Calu3 (cell line): ENCODE measurements at places on chromosomes 12 and 14.

GRCh38 chr12:53599579-53599978 is 26.6 kb downstream of the ATF7 start:
- H3K4me3 ChIP-seq, result no peak overlapping the region
- DNase-seq, result no peak
- no peaks in the 10 kb centered on the region for H3K36me3 ChIP-seq
- H3K27me3 ChIP-seq, result no peaks in the 10 kb centered on the region
- H3K27ac ChIP-seq, result no peak overlapping the region
- H3K4me1 ChIP-seq, result no peaks in the 10 kb centered on the region

DNA sequence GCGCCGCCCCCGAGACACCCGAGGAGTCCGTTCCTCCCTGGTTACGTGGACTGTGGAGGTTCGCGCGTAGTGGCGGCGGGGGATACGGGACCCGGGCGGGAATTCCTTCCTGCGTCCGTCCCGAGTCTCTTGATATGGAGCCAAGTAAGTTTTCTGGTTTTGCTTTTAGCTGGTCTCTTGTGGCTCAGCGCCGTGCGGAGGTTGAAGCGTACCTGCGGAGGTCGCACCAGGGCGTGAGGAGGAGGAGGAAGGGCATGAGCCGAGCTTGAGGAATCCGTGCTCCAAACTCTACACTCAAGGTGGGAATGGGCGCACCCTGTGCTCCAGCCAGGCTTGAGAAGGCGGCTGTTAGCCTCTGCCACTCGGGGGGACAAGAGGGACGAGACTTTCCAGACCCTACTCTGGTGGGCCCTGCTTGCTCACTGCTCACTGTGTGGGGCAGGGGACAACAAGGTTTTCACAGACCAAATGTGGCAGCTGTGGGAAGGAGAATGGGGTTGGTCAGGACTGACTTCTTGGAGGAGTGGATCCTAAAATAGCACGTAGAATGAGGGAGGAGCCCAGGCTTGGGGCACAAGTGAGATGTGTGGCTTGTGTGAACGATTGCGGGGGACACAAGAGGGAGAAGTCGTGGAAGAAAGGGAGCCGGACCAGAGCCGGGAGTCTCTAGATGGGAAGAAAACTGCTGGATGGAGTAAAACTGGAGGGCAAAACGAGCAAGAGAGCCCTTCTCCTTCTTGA is 577 bp downstream of the ATG101 start:
- H3K27ac ChIP-seq, result peak overlapping the region; percentile 99
- H3K4me1 ChIP-seq, result peaks cover 26% of the 10 kb centered on the region
- H3K4me3 ChIP-seq, result peak overlapping the region; percentile 95
- H3K27me3 ChIP-seq, result peaks cover 11% of the 10 kb centered on the region
- peaks cover 29% of the 10 kb centered on the region for H3K36me3 ChIP-seq

DNA sequence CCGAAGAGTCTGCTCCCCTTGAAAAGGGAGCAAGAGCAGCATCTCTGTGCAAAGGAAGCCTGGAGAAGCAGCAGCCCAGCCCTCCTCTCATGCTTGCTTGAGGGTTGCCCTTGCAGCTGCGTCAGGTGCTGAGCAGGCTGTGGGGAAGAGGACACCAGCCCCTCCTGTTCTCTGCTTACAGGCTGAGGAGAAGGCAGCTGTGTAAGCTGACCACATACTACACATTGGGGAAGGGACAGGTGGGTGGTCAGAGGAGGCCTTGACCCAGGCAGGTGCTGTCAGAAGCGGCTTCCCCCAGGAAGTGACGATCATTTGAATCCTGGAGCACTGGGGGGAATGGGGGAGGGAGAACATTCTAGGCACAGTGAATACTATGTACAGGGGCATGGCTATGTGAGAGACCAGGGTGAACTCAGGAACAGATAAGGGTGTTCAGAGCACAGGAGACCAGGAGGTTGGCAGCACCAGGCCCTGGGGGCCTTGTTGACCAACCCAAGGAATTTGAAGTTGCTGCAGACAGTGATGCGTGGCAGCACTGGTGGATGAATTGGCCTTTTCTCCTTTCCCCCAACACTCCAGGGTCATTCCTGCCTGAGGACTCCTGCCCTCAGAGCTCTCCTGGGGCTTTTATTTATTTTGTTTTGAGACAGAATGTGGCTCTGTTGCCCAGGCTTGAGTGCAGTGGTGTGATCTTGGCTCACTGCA is 2.7 kb upstream of the KLC1 start:
- H3K4me1 ChIP-seq, result peaks cover 29% of the 10 kb centered on the region
- peaks cover 45% of the 10 kb centered on the region for H3K36me3 ChIP-seq
- no peak for DNase-seq
- no peak overlapping the region for H3K27ac ChIP-seq
- no peak overlapping the region for H3K4me3 ChIP-seq

DNA sequence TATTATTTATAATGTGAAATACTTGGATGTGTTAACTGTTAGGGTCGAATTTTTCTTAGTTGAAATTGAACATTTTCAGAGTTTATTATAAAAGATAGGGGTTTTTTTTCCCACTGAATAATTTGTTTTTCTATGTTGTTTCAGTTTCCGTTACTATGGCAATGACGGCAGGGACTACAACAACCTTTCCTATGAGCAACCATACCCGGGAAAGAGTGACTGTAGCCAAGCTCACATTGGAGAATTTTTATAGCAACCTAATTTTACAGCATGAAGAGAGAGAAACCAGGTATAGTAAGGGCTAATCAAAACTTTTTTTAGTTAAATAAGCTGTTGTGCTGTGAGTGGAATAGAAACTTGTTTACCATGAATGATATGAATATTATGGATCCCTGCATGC is 35.1 kb upstream of the BMAL2 start:
- H3K27ac ChIP-seq, result no peak overlapping the region
- no peak for DNase-seq
- no peaks in the 10 kb centered on the region for H3K27me3 ChIP-seq
- no peak overlapping the region for H3K4me3 ChIP-seq

DNA sequence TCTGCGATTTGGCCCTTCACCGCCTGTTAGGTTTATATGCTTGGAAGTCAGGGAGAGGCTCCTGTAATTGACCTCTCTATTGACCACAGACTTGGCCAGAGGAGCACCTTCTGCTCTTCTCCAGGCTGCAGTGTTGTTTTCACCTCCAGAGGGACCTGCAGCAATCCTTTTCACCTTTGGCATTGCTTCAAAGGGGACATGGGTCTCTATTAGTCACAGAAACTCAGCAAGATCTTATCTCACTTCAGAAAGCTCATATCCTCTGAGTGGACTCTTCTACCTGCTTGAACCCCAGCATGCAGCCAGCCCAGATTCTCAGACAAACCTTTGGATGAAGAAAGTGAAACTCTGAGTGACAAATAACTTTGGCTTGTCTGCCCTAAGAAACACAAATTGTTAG is 339.3 kb downstream of the NRXN3 start:
- no peak overlapping the region for H3K27ac ChIP-seq
- no peaks in the 10 kb centered on the region for H3K4me1 ChIP-seq
- no peak overlapping the region for H3K4me3 ChIP-seq
- peaks cover 17% of the 10 kb centered on the region for H3K27me3 ChIP-seq

DNA sequence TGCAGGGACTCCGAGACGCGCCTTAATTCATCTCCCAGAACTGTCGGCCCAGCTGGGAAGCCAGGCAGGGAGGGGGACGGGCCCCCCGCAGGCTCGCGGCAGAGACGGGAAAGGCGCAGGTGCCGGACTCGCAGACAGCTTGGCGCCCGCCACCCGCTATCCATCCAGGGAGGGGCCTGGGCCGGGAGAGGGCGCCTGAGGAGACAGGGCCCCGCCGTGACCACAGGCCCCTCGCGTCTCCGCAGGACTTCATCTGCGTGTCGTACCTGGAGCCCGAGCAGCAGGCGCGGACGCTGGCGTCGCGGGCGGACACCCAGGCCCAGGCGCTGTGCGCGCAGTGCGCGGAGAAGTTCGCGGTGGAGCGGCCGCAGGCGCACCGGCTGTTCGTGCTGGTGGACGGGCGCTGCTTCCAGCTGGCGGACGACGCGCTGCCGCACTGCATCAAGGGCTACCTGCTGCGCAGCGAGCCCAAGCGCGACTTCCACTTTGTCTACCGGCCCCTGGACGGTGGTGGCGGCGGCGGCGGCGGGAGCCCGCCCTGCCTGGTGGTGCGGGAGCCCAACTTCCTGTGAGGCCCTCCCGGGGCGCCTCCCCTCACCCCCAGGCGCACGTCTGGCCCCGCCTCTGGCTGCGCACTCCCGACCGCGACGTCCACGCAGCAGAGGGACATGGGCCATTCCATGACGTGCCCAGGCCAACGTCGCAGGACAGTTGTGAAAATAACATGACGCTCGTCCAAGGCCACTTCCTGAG is 60.6 kb downstream of the LGMN start:
- no peak overlapping the region for H3K27ac ChIP-seq
- peaks cover 21% of the 10 kb centered on the region for H3K36me3 ChIP-seq
- H3K4me1 ChIP-seq, result no peaks in the 10 kb centered on the region
- no peak overlapping the region for H3K4me3 ChIP-seq
- no peaks in the 10 kb centered on the region for H3K27me3 ChIP-seq
- no peak for DNase-seq
